Neural progenitor cell (in vitro differentiated cells): ENCODE measurements at places on chromosomes 5 and 9. TPM values are rescaled to one million over a fixed set of nuclear protein-coding genes. Genes with fewer than 3 reads are reported as not detected.

Gene PCDHB11
- 3.8 and 4.0 TPM in 2 replicates for total RNA-seq

Gene SLC22A4
- 0.06 and 0.09 TPM in 2 replicates for total RNA-seq

DNA sequence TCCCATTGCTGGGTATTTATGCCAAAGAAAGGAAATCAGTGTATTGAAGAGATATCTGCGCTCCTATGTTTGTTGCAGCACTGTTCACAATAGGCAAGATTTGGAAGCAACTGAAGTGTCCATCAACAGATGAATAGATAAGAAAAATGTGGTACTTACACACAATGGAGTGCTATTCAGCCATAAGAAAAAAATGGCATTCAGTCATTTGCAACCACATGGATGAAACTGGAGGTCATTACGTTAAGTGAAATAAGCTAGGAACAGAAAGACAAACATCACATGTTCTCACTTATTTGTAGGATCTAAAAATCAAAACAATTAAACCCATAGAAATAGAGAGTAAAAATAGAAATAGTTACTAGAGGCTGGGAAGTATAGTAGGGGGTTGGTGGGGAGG lies 1133.1 kb upstream of the ACO1 start:
- DNase-seq, result no peak

GRCh38 chr5:139696167-139696893 lies 48.2 kb downstream of the CXXC5 start:
- no peak for DNase-seq

Gene TOR2A
- 5.5 and 18.3 TPM in 2 replicates for total RNA-seq
